ENCODE measurements at places on chromosomes 6 and 20.
A peak's percentile ranks its signal among the peaks of the same experiment; 100 is the strongest.

- DNase-seq = peak; percentile 42
These were observed 15.1 kb upstream of the ZNF217 start for GRCh38 chr20:53608456-53609452.

DNA sequence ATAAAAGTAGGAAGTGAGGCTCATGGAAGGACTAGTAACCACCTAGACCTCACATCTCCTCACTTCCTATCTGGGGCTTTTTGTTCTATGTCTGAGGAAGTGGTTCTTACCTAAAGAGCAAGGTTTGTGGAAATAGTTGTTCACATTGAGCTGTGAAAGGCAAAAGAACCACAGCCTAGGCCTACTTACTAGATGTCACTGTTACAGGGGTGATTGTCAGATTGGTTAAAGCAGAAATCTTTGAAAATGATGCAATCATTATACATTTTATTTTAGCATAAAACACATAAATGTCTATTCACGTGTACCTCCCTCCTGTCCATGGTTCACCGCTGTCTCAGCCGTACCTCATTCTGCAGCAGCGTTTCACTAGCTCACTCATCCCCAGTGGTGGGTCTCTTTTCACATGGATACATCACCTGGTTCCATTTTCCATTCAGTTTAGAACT, 268.8 kb downstream of the TMEM242 start:
- no peak for DNase-seq

GRCh38 chr20:7975851-7976414, 35.7 kb upstream of the HAO1 start:
- no peak for DNase-seq

- no peak for DNase-seq
These were observed 41.5 kb downstream of the SLC2A12 start for GRCh38 chr6:134010974-134011373.

GRCh38 chr6:137378090-137378369, 116.2 kb downstream of the OLIG3 start:
- DNase-seq = no peak

DNA sequence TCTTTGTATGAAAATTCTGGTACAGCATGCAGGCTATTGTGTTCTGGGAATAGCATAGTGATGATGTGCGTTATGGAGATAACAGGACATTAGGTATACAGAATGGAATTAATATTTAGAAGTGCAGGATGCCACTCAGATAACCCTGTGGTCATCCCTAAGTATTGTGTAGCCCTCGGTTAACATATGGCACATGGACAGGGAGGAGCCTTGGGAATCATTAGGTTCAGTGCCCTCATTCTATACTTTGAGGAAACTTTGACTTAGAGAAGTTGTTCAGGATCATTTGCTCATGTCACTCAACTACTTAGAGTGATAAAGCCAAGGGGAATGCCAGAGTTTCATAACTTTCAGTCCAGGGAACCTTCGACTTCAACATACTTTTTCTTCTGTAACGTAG, 185.9 kb downstream of the UST start:
- DNase-seq = no peak

DNA sequence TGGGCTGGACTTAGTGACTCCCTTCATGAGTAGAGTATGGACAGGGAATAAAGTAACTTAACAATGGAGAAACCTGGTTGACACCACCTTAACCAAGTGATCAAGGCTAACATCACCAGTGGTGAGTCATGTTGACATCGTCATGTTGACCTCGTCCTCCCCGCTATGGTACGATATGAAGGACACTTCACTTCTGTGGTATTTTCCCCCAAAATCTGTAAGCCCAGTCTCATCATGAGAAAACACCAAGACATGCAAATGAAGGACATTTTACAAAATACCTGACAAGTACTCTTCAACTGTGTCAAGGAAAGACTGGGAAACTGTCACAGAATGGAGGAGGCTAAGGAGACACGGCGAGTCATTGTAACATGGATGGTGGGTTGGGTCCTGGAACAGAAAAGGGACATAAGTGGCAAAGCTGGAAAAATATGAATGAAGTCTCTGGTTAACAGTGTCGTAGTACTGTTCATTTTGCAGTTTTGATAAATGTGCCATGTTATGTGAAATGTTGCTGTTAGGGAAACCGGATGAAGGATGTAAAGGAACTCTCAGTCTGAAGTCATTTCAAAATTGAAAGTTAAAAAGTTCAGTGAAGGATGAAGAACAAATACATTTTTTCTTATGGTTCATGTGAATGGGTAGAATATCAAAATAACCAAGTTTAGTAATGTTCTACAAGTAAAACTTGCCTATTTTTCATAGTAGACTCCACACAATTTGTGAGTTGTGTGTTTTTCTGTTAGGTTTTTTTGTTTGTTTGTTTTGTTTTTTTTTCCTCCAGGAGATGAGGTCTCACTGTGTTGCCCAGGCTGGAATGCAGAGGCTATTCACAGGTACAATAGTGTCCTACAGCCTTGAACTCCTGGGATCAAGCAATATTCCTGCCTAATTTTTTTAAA, 247.5 kb downstream of the TMEM242 start:
- no peak for DNase-seq

GRCh38 chr20:3181270-3181669, 7.9 kb upstream of the LZTS3 start:
- DNase-seq = no peak

GRCh38 chr6:21281366-21281765, 312.2 kb upstream of the SOX4 start:
- DNase-seq = no peak

- DNase-seq = no peak
These were observed 33.9 kb upstream of the CMTR1 start for GRCh38 chr6:37399131-37399530.

DNA sequence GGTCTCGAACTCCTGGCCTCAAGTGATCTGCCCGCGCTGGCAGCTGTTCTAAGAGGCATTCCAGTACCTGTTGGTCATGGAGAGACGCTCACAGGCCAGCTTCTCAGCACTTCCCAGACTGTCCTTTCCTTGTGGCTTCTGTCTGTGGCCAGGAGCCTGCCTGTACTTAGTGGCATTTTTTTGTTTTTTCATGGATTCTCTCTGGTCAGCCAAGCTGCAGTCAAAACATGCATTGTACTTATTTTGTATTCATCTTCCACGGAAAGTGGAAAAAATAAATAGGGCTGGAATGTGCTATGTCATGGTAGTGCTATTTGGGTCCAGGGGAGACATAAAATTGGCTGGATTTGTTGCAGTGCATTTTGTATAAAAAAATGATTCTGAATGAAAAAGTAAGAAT, 29.1 kb downstream of the ZDHHC14 start:
- no peak for DNase-seq

- no peak for DNase-seq
These were observed 3.9 kb downstream of the PTPRK start for GRCh38 chr6:128516514-128516898.

DNA sequence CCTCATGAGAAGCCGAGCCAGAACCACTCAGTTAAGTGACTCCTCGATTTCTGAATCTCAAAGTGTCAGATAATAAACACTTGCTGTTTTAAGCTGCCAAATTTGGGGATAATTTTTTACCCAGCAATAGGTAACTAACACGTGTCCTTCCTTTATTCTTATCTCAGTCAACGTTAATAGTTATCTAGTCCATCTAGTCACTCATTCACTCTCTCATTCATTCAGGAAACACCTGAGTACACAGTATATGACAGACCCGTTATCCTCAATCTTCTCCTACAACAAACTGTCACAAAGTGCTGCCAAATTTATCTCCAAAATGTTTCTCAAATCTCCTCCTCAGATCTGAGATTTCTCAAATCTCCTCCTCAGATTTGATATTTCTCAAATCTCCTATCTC, 13.1 kb downstream of the FAM184A start:
- DNase-seq = no peak

All from ecto neural progenitor cell (in vitro differentiated cells).